ENCODE measurements at places on chromosomes 11 and 22.

GRCh38 chr11:66684635-66685034 is 6.9 kb upstream of the RBM4B start:
- DNase-seq, result no peak

DNA sequence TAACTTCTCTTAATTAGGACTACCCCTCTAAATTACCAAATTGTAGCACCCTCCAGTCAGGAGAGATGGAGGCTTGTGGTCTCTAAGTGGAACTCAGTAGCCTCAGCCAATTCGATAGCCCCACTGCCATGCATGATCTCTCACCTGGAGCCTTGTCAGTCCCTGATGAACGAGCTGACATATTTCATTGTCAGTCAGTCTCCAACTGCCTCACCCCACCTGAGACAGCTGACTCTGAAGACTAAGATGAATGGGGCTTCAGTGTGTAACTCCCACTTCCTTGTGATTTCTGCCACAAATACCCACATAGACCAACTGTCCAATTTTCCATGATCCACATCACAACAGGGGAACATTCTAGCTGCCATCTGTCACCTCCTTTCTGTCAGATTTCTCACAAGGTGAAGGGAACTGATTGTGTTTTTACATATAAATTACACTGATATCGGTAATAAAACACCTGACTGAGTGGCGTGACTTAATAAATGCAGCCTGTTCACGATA is 206.5 kb downstream of the FAM181B start:
- no peak for DNase-seq

- DNase-seq, result peak; percentile 89
These were observed 8.4 kb upstream of the SLC22A8 start for GRCh38 chr11:63023841-63024648.

GRCh38 chr11:119791701-119792151 is 62.7 kb upstream of the NECTIN1 start:
- DNase-seq, result no peak

- DNase-seq, result no peak
These were observed 763.9 kb downstream of the NTM start for GRCh38 chr11:132134322-132134721.

DNA sequence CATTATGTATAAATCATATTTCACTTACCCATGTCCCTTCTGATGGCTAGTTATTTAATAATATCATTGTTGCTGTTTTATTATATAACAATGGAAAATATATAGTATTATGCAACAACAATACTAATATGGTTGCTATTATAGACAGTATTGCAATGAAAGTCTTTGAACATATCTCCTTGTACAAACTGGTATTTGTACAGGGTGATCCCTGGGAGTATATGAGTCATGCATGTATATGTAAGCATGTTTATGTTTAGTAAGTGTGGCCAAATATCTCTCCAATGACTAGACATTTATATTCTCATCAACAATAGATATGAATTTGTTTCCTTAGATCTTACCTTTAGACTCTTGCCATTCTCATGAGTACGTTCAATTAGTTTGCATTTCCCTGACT is 55.9 kb downstream of the KCNC1 start:
- DNase-seq, result no peak

DNA sequence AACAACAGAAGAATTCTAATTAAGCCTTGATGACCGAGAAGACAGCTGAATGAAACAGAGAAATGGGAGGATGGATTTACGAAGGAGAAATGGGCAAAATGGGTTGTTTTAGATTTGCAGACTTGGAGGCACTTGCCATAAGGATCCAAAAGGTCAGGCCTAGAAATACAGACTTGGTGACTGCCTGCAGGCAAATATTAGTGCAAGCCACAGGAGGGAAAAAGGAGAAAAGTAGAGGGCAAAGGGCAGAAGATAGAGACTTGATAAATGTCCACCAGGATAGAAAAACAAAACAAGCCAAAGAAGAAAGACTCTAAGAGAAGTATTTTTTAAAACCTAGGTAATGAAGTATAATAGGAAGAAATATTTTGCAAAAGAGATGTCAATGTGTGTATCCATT is 13.1 kb downstream of the CCDC34 start:
- no peak for DNase-seq

GRCh38 chr22:32808038-32808445 is 6.5 kb downstream of the TIMP3 start:
- DNase-seq, result no peak

DNA sequence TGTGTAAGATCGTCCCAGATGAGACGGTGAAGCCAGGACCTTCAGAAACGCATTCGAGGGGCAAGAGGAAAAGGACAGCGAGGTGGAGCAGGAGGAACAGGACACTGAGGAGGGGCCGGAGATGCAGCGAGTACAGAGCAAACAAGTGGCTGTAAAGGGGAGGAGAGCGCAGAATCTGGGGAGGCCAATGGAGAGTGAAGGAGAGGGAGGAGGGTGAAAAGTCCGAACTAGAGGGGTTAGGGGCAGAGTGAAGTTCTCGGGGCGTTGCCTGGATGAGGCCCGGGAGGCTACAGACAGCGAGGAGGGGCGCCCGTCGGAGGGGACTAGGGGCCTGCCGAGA is 8.8 kb upstream of the PPIL2 start:
- no peak for DNase-seq

- peak; percentile 98 for DNase-seq
These were observed 10.9 kb upstream of the HBE1 start for GRCh38 chr11:5280582-5281102.

DNA sequence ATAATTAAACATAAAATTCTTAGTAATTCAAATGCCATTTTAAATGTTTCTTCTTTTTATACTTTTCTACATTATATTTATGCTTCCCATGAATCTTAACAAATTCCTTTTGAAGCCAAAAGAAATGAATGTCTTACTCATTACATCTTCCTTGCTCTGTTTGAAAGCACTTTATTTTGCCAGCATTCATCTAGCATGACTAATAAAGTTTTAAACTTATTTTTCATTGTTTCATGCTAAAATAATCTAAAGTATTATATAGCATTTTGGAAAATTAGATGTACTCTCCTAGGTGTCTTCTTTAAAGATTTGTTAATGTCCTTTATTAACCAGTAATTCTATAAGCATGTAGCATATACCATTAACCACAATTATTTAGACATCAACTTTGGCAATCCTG is 9.7 kb upstream of the PIWIL4 start:
- DNase-seq, result no peak

- DNase-seq, result no peak
These were observed 48.4 kb downstream of the FAM118A start for GRCh38 chr22:45358127-45358526.

Data from MV-4-11 (cell line).